ENCODE measurements at places on chromosomes 3 and 15.

GRCh38 chr3:62874711-62875557 is at the start of gene CADPS:
Gene CADPS (minus strand): TSS chr3:62875416. CDS start chr3:62875029, 387 bp downstream.
- DNase-seq = no peak

- no peak for DNase-seq
These were observed 25.0 kb downstream of the DNAH1 start for GRCh38 chr3:52341123-52341522.

- peak; percentile 73 for DNase-seq
These were observed 89.5 kb upstream of the CHD2 start for GRCh38 chr15:92810418-92811138.

- DNase-seq = no peak
These were observed 85.6 kb upstream of the RASGRF1 start for GRCh38 chr15:79176151-79176550.

- no peak for DNase-seq
These were observed 32.9 kb downstream of the IL16 start for GRCh38 chr15:81229586-81229985.

DNA sequence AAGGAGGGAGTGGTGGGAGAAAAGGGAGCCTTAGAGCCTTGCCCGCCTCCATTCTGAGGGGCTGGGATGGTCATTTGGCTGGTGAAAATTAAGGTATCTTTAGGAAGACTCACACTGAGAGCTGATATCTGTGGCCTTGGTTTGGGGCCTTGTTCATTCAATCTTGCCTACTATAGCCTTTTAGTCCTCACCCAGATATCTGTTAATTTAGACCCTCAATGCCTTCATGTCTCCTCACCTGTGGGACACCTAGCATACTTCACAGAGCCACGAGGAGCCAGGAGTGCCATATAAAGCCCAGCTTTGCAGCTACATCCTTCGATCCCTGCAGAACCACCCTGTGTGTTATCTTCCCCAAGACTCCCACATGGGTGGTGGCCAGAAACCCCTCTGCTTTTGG is 4.7 kb upstream of the ARNT2 start:
- DNase-seq = no peak

DNA sequence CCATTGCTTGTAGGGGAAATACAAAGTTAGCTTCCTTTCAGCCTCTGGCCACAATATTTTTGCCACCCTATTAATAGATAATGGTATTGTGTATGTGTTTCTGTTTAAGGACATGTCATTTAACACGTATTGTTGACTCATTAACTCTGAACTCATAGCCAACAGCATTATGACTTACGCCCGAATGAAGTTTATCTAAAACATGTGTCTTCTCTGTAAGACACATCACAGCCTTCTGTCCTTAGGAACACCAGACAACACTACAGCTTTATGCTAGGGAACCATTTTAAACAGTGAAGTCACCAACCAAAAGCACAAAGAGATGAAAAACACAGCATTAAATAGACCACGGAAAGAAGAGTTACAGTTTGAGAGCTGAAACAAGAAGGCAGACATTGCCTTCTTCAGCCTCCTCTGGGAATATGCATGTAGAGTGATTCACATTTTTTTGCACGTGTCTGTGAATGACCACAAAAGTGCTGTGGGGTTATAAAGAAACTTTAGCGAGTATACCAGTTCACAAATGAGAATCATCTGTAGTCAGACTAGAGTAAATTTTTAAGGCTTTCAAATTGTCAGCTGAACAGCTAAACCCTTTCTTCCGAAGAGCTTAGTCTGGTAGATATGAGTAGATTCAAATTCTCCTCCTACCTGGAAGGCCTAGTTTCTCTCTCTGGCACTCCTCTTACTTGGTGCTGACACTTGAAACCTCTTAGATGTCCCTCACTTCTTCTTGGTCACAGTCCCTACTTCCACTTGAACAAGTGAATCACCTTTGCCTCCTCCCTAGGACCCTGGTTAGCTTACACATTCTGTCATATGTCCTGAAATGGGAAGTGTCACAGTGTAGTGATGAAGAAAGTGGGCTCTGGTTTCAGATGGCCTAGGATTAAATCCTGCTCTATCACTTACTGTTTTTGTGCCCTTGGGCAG is 32.2 kb downstream of the MCTP2 start:
- DNase-seq = no peak

GRCh38 chr3:134630506-134630905 is 20.3 kb downstream of the KY start:
- peak; percentile 2 for DNase-seq

DNA sequence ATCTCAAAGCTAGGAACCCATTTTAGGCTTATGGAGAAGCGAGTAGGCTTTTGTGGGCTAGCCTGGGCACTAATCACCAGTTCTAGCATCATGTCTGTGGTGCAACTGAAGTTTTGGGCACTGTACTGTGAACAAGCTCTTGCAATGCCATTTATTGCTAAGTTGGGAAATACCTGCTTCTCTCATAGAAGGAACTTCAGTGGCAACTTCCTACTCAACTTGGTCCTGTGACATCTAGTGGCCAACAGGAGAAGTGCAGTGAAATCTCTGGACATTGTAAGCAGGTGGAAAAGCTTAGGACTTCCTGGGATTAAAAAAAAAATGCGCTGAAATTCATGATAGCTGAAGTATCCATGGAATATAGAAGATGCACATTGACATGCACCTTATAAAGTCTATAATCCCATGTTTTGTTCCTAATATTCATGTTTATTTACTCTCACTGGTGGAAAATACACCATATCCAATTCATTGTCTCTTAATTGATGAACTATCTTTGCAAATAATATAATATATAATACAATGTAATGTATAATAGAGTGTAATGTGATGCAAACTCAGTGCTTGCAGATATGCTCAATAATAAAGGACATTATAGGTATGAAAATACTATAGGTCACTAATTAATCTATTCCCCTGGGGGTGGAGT is 6.5 kb upstream of the ALDH1A3 start:
- peak; percentile 63 for DNase-seq

GRCh38 chr15:71713191-71713809 is 97.1 kb upstream of the NR2E3 start:
- DNase-seq = no peak

DNA sequence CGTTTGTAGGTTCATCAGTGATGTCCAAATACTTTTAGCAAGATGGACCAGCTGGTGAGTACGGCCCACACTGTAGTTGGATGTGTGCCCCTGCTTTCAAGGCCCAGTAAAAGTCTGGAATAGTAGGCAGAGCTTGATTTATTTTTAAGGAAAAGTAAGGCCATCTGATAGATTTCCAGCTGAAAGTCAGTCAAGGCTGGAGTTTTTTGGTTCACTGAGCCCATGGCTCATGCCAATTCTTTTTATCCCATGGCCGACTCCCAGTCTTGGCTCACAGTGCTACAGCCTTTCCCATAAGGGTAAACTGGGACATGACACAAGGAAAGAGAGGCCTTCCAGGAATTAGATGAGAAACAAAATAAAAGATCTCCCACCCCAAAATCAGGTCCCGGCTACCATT is 13.5 kb downstream of the CCDC80 start:
- DNase-seq = no peak

Measured in activated CD4-positive, alpha-beta T cell treated with anti-CD3 and anti-CD28 coated beads, Interleukin-10, Interleukin-2, amounts not matched to agents 100 ng/mL and 50 ng/mL, durations not matched to agents 16 hours and 8 hours (primary cell).